ENCODE measurements at places on chromosomes 5 and 9.

GRCh38 chr5:167489202-167489601 is 802.2 kb upstream of the WWC1 start:
- no peak for DNase-seq

DNA sequence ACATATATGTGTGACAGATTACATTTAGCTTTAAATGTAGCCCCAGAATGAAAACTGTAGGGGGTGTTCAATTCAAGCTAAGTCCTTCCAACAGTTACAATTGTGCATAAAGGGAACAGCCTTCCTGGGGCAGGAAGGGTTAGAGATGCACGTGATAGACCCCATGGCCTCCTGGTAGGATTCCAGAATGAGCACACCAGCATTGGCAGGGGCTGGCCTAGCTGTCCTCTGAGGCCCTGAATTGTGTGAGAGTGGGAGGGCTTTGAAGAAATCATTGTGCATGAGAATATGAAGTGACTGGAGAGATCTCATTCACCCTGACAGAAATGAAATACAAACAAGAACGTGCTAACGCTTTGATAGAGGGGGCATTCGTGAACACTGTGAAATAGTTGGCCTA is 663.8 kb upstream of the KLF4 start:
- DNase-seq, result no peak

DNA sequence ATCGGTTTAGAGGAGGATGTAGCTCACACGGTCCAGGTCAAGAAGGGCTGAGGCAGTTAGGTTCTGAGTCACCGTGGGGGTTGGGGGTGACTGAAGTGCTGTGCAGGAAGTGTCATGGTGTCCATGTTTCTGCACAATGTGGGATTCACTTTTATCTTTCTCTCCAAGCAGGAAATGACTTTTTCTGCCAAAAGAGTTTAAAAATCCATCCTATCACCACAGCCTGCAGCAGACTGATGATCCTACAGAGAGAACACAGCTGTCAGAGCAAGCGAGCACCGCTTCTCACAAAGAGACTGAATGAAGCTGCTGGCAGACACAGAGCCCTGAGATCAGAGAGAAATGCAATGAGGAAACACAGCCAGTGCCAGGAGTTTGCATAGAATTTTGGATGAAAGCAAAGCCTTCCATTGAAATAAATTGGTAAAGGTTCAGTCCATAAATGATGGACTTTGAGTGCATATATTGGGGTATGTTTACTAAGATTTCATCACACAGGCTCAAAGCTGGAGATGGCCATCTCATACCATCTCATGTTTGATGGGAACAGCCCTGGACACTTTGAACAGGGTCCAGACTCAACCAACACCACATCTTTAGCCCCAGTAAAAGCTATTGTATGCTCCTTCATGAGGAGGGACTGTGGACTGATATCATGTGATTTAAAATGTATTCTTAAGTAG is 213.9 kb upstream of the FBXL7 start:
- DNase-seq, result no peak

- no peak for DNase-seq
These were observed 38.2 kb downstream of the WDR70 start for GRCh38 chr5:37417347-37417746.

GRCh38 chr5:141322261-141322660 is 1.7 kb upstream of the TAF7 start:
- DNase-seq, result no peak

DNA sequence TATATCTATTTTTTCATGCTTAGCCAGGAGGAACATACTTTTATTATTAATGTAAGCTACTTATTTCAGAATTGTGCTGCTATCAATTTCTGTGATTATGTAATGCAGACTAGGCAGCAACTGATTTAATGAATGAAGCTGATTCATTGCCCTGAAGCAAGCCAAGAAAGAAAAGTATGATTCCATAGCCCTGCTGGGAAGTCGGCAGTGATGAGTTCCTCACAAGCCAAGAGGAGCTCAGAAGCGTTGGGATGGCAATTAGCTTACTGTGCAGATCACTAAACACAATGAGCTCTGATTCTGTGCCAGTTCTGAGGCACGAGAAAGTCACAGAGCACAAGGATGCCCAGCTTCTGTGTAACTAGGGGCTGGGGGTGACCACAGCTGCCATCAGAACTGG is 254.3 kb upstream of the KLF9 start:
- no peak for DNase-seq

DNA sequence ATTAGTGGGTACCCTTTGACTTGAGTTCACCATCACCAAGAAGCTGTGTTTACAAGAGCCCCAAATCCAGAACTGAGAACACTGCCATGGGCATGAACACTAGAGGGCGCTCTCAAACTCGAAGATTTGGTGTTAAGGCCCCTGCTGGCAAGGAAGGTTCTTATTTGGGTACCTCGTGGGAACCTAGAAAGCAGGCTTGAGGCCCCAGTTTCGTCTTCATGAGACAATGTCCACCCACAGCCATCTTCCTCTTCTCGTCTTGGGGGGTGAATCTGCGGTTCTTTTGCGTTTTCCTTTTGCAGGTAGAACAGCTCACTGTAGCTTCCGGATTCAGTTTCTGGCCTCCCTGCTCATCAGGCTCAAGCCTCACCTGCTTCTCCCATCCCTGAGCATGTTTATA is 184.0 kb downstream of the SEMA5A start:
- DNase-seq, result peak; percentile 8

DNA sequence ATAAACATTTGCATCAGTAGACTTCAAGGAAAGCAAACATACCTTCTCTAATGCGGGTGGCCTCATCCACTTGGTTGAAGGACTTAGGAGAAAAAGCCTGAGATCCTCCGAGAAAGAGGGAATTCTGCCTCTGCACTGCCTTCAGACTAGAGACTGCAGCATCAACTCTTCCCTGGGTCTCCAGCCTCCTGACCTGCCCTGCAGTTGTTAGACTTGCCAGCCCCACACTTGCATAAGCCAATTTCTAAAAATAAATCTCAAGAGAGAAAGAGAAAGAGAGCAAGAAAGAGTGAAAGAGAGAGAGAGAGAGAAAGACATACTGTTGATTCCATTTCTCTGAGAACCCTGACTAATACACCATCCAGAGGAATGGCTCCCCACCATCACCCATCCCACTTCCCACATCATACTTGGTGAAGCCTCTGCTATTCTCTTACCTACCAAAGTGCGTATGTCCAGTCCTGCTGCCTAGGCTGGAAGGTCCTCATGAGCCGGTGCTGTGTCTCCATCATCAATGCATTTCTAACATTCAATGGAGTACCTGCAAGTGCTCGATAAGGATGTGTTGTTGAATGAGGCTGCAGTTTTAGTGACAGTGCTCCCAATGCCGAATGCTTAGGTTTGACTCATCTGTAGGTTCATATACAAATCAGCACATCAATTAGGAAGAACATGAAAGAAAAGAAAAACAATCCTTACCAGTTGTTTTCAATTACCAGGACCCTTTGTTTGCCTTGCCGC is 35.1 kb downstream of the ZNF622 start:
- no peak for DNase-seq

DNA sequence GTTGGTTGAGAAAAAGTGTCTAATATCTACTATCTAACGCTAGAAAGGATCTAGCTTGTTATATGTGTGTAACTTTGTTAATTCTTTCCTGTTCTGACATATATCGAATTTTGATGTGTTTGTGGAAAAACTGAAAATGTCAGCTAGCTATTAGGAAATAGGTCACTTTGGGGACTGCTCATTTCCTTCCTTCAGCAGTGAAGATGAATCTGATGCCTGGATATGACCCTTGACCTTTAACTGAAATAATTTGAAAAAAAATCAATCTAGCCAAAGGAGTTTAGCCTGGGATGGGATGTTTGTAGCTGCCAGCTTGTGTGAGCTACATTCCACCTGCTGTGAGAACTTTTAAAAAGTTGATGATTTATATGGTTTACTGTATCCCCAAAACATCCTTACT is 66.8 kb downstream of the CD180 start:
- no peak for DNase-seq

GRCh38 chr5:137234973-137235943 is 263.9 kb downstream of the SPOCK1 start:
- no peak for DNase-seq

GRCh38 chr5:175714479-175715085 is 56.7 kb downstream of the HRH2 start:
- DNase-seq, result no peak

Data from substantia nigra (tissue), 51 donors.